ENCODE measurements at places on chromosomes 13 and 19.
A peak's percentile ranks its signal among the peaks of the same experiment; 100 is the strongest.

DNA sequence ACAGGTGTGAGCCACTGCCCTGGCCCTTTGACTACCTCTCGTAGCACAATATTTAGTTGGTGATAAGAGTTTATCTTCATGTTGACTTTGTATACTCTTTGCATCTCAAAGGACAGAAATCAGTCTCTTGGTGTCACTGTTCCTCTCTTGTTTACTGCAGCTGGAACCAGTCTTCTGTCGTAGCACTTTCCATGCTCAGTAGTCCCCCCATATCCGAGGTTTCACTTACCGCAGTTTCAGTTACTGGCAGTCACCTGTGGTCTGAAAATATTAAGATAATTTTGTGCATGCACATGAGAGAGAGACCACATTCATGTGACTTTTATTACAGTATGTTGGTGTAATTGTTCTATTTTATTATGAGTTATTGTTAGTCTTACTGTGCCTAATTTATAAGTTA, 49.1 kb downstream of the WASF3 start:
- DNase-seq, result no peak

DNA sequence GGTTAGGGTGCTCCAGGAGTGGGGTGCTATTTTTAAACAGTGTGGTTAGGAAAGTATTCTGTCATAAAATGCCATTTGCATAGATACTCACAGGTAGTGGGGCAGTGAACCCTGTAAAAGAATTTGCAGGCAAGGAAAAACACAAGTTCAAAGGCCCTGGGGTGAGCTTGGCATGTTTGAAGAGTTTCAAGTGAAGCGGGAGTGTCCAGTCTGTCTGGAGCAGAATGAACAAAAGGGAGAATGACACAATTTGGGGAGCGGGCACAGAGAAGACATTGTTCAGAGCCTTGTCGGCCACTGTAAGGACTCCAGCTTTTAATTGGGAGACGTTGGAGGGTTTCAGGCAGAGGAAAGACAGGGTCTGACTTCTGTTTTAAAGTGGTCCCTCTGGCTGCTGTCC, 2.8 kb downstream of the GRWD1 start:
- DNase-seq, result no peak

DNA sequence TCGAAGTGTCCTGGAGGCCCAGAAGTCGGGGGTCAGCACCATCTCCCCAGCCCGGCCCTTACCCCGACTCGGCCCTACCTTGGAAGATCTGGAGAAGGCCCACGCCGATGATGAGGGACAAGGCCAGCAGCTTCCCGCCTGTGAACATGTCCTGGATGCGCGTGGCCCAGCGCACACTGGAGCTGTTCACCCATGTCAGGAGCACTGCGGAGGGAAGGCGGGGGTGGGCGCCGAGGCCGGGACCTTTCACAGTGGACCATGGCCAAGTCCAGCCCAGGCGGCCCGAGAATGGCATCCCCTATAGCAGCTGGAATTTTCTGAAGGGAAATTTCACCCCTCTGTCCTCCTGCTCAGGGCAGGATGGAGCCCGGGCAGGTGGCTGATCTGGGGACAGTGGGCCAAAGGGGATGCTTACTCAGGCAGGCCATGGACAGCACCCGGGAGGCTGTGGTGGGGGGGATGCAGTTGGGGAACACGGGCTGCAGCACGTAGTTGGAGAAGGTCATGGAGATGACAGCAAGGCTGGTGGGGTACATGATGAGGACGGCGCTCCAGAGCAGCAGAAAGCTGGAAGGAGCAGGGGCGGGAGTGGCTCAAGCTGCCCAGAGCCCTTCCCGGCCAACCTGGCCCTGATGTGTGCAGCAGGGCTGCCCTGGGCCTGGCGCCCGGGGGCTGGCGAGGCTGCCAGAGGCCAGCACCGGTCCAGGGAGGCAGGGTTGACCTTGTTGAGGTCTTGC, 13.0 kb downstream of the SLC7A10 start:
- no peak for DNase-seq

DNA sequence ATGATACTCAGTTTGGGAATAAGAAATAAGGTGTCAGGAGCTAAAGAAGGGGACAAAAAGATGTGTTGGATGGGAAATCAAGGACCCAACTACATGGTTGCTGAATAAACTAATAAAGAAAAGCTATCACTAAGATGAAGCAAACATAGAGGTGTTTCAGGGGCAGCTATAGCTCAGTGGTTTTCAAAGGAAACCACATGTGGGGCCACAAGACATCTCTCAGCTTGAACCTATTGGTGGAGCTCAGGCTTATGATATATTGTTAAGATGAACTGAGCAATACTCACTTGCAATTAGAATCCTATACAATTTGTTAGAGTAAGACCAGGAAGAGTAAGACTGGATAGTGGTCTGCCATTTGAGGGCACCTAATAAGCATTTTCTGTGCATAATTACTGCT, 45.1 kb upstream of the SPRY2 start:
- DNase-seq, result no peak

DNA sequence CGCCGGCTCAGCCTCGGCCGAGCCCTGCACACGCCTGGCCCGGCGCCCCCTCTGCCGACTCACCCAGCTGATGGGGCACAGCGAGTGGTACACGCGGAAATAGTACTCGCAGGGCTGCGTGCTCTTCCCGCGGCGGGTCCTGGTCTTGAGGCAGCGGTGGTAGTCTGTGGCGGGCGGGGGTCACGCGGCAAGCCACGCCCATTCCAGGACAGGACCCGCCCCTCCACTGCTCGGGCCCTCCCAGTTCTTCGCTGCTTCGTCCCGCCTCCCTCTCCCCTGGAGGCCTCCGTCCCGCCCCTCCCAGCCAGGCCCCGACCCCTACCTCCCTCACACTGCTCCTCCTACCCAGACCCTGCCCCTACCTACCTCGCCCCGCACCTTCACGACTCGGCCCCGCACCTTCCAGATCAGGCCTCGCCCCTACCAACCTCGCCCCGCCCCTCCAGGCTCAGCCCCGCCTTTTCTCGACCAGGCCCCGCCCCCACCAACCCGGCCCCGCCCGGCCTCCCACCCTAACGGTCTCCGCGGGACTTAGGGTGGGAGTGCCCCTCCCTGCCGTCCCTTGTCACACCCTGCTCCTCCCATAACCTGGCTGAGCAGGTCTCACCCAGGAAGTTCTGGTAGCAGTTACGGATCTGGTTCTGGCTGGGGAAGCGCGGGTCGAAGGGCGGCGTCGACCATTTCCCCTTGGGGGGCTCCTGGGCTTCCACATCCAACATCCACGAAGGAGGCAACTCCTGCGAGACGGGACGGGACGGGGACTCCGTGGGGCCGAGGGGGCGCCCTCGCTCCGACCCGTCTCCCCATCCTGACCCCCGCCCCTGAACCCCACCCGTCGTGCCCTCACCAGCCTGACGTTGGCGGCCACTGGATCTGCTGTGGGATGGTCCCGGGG, 469 bp downstream of the COX6B2 start:
- DNase-seq, result peak; percentile 47

GRCh38 chr19:23075031-23075733, 41.6 kb upstream of the ZNF730 start:
- DNase-seq, result no peak

DNA sequence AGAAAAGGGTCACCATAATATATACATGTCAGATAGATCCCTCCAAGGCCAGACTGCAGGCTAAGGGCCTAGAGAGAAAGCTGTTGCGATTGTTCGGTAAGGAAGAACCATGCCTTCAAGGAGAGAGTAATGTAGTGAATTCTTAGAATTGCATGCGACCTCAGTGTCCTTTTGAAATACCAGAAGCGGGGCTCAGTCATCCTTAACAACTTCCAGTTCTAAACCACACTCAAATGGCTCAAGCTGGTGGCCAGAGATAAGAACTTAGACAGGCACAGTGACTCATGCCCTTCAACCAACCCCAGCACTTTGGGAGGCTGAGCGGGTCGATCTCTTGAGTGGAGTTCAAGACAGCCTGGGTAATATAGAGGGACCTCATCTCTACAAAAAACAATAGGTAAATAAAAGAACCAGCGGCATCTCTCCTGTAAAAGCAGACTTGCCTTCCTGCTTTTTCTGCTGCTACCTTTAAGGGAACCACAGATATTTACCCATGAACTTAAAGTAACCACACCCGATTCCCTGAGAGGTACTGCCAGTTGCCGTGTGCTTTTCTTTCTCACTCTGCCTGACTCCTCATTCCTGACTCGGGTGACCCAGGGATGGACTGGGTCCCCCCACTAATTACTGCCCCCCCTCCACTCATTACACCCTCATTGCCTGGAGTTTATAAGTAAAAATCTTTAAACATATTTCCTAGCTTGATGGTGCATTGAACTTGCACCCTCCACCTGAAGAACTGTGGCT, 15.4 kb upstream of the SIGLEC6 start:
- no peak for DNase-seq

DNA sequence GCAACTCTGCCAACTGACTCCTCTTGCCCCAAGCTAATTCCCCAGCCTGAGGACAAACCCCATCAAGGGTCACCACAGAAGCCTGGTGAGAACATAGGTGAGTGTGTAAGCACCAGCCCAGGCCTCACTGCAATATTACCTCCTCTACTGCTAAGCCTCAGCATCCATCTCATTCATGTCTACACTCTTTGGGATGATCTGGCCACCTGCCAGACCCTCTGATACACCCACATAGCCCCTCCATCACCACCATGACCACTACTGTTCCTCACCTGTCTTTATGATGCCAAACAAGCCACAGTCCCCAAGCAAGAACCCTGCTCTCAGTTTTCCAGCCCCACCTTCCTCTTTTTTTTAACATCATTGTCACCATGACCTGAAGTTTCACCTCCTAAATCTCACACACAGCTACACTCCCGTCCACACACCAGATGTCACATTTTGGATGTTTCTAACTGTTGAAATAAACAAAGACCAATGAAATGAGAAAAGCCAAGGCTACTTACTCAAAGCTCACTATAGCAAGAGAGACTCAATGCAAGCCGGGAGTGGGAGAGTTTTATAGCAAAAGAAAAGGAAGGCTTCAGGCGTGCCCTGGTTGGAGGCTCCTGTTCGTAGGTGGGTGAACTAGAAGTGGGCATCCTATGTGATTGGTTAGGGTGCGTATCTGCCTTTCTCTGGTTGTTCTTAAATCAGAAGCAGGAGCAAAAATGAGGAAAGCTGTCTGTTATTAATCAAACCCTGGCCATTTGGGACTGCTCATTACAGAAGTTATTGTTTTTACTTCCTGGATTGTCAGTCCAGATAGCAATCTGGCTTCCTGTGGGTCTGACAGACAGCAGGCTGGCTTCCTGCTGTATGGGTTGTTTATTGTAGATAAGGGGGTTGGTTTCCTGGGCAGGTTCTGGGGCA, 2.0 kb downstream of the ZNF792 start:
- no peak for DNase-seq

- no peak for DNase-seq
Measured at GRCh38 chr19:51407511-51408131, 9.8 kb downstream of the SIGLEC10 start.

DNA sequence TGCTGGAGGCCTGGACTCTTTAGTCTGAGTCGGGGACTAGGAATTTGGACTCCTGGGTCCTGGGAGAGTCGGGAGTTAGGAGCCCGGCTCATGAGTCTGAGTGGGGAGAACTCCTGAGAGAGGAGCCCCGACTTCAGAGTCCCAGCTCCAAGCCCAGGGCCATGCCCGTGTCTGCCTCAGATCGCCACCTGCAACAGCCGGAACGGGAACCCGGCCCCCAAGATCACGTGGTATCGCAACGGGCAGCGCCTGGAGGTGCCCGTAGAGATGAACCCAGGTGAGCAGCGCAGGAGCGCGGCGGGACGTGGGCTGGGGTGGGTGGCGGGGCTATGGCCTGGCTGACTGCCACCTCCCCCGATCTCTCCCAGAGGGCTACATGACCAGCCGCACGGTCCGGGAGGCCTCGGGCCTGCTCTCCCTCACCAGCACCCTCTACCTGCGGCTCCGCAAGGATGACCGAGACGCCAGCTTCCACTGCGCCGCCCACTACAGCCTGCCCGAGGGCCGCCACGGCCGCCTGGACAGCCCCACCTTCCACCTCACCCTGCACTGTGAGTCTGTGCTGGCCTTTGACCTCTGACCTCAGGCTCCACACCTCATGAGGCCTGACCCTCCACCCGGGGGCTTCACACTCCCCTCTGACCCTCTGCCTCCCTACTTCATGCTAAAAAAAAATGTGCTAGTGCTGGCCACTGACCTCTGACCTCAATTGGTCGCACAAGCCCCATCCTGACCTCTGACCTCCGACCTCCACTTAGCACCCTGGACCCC, 4.4 kb downstream of the BCAM start:
- no peak for DNase-seq

- no peak for DNase-seq
Measured at GRCh38 chr19:44435441-44435840, 12.8 kb downstream of the ZNF229 start.

DNA sequence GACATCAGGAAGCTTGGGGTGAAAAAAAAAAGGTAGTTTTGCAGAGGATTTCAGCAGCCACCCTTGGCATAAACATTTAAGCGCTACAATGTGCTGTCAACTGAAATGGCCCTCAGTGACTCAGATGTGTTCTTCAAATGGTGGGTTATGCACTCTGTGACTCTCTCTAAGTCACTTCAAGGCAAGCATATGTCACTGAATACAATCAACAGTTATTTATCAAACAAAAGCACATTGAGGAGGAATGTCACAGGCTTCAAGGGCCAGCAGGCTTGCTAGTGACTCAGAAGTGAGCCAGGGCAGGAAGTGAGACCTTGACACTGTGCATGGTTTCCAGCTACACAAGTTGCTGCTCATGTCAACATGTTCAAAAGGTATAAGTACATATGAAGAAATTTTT, 523.7 kb upstream of the HTR2A start:
- DNase-seq, result no peak

- no peak for DNase-seq
Measured at GRCh38 chr19:51751655-51752054, at the start of gene FPR1. TSS of gene FPR1 (minus strand) at chr19:51751878. CDS start at chr19:51746994, 4,884 bp downstream.

DNA sequence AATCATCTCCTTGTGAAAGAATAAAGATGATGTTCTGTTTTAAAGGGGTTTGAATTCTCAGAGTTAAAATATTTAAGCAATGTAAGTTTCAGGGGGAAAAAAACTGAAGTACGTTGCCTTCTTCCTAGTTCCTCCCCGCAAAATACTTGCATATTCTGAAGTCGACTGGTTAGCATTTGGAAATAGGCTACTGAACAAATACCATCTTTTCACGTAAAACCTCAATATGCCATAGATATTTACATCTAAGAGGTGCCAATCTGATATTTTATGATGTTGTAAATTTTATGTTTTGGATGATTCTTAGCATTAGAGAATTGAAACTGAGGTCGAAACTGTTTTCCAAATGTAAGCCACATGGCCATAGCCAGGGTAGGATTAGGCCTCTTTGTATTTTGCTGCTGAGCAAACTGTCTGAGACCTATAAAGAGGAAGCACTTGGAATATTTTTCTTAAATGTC, 138.3 kb downstream of the FLT1 start:
- DNase-seq, result no peak

DNA sequence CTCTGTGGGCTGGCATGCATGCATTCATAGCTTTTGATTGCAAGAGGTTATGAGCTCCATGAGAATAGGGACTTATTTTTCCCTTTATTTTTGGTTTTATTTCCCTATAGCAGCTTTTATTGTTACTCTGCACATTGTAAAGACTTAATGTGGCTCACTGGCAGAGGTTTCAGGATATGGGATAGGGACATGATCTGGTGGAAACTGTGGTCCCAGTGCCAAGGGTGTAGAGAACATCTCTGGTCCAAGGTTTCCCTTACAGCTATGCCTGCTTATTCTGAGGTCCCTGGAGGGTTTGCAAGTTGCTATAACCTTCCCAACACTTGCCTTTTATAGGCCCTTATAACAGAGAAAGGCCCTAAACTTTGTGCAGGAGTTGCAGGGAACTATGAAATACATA, 33.6 kb downstream of the LMO7 start:
- DNase-seq, result no peak

- DNase-seq, result no peak
Measured at GRCh38 chr13:40631605-40632004, 34.8 kb downstream of the FOXO1 start.

- no peak for DNase-seq
Measured at GRCh38 chr19:23436318-23436717, 41.0 kb upstream of the ZNF91 start.

- DNase-seq, result no peak
Measured at GRCh38 chr13:49690133-49690994, 922 bp downstream of the EBPL start.
